ENCODE measurements at places on chromosomes 1 and 21. TPM values are rescaled to one million over a fixed set of nuclear protein-coding genes. Genes with fewer than 3 reads are reported as not detected.
A peak's percentile ranks its signal among the peaks of the same experiment; 100 is the strongest.

GRCh38 chr1:15330028-15330427 is 79.7 kb upstream of the EFHD2 start:
- no peak for DNase-seq

- no peak for DNase-seq
Observed at GRCh38 chr1:82465024-82465423, 664.3 kb downstream of the ADGRL2 start.

The CHI3L1 gene
- total RNA-seq: 0.63 TPM

DNA sequence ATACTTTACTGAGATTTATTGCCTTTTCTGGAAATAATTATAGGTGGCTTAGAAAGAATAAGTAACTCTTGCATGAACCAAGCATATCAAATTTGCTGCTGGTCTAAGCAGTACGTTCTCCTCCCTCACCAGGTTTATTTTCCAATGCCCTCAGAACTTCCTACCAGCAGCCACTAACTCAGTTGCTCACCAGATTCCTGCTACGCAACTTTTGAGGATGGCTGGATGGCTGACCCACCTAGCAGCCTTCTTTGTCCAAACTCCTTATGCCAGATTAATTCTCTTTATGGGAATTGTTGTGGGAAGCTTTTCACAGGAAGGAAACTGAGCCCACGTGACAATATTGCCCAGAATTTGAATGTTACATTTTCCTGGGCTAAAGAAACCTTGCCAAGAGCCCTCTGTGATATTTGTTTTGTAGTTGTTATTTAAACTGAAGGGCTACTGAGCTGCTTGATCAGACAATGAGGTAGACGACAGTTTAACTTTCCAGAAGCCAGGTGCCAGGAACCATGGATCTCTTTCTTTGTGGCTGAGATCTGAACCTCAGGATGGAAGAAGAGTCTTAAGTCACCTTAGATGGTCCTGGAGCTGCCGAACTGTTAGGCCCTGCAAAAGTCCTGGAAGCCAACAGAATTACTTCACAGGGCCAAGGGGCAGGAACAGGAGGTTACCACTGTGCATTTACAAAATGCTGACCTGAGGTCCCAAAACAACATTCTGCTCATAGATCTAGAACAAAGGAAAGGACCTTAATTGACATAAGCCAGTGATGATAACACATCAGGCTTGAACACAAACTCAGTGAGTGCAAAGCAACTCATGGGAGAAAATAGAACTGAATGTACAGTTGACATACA is 85.5 kb upstream of the ATP1A1 start:
- no peak for DNase-seq

The EXOSC10 gene
- 89.7 TPM for total RNA-seq

DNA sequence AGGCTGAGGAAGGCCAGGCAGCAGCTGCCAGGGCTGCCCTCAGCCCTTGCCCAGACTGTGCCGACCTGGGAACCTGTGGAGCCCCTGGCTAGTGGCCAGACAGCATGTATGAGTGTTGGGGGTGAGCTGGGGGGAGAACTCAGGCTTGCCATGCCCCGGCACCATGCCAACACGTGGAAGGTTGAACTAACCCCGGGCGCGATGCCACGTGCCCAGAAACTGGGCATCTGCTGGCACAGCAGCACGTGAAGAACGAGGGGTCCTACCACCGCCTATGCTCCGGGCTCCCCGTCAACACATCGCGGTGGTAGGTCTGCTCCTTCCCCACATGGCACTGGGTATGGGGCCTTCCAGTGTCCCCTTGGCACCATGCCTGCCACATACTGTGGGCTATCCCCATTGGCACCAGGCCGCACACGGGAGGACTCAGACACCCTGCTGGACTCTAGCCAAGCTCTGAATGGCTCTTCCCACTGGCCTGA is 68.7 kb downstream of the CASZ1 start:
- DNase-seq: no peak

DNA sequence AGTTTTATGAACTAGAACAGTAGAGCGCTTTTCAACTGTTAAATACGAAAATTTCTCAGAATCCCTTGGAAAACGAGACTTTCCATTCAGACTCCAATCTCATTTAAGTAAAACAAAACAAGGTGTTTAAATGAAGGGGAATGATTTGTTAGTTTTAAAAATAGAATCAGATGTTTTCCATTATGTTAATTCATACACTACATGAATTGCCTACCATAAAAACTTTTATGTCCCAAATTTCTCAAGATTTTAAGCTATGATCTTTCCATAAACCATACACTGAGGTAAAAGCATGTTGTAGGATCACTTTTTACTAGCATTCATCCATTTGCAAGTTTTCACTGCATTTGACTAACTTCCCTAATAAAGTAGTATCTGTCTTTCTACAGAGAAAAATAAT is 180.3 kb upstream of the ZP4 start:
- DNase-seq: no peak

DNA sequence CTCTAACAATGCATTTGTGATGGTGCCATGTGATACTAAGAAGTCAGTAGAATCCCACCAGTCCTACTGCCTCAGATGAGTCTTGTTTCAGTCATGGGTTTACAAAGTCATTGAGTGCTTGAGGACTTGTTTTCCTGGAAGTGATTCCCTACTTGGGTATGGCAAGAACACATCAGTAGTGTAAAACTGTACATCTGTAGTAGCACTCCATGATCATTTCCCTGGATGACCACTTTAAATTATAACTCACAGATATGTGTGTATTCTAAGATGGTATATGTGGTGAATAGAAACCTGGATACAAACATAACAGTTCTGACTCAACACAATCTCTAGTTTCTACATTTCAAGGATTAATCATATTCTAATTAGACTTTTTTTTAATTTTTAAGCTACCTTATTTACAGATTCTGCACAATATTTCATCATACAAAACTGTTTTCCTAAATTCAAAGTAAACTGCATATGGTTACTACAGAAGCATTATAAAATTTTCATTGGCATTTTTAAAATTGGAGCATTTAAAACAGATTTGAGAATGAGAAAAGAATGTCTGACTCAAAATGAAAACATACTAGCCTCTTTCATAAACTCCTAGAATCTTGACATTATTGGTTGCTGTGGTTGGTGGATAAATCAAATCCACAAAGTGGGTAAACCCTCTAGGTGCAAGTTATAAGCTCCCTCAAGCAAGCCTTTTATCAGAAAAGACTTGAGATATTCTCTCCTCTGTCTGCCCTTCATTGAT is 6.8 kb upstream of the PSMG1 start:
- no peak for DNase-seq

- peak; percentile 78 for DNase-seq
Observed at GRCh38 chr1:24154215-24154614, 11.3 kb upstream of the IL22RA1 start.

The KIF1B gene
- 71.5 TPM for total RNA-seq

GRCh38 chr1:203051841-203052324 is 25.6 kb downstream of the PPFIA4 start:
- no peak for DNase-seq

- no peak for DNase-seq
Observed at GRCh38 chr1:9115351-9116205, 13.3 kb downstream of the GPR157 start.

DNA sequence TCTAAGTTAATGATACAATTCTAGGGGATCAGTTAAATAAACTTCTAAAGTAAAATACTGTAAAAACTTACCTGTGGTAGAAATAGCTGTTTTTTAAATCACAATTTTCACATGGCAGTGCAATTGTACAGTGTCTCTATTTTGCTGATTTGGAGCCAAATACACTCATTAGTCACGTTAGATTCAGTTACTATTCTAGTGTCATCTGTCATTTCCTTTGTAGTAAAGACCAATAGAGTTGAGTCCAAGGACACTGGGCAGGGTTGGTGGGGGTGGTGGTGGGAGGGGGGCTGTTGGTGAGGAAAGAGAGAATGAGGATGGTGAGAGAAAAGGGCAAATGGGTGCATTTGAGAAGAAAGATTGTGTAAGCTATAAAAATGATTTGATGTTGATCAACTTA is 33.6 kb downstream of the CD55 start:
- DNase-seq: no peak

- no peak for DNase-seq
Observed at GRCh38 chr1:43773821-43774220, 66.5 kb downstream of the ST3GAL3 start.

DNA sequence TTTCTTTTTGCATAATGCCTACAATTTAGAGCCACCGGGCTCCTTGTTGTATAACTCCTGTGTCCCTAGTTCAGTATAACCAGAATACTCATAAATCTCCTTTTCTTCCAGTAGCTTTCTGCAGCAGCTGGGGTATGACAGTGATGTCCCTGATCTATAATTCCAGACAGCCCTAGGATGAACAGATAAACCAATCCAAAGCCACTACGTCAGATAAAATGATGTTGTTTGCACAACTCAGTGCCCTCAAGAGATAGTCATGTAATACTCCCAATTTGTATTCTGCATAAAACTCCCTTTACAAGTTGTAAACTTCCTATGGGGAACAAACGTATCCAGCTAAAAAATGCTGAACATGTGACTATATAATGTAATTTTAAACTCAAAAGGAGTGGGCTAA is 44.7 kb downstream of the ZNF326 start:
- no peak for DNase-seq

GRCh38 chr1:221239792-221240191 is 360.5 kb downstream of the HLX start:
- DNase-seq: no peak

- DNase-seq: peak; percentile 96
Observed at GRCh38 chr1:26363549-26364448, 8.8 kb downstream of the ZNF683 start.

The PEX14 gene
- 26.0 TPM for total RNA-seq

The OPRD1 gene
- total RNA-seq: 0.56 TPM

The ADORA1 gene
- total RNA-seq: 2.0 TPM

The DMRTB1 gene
- not detected for total RNA-seq

DNA sequence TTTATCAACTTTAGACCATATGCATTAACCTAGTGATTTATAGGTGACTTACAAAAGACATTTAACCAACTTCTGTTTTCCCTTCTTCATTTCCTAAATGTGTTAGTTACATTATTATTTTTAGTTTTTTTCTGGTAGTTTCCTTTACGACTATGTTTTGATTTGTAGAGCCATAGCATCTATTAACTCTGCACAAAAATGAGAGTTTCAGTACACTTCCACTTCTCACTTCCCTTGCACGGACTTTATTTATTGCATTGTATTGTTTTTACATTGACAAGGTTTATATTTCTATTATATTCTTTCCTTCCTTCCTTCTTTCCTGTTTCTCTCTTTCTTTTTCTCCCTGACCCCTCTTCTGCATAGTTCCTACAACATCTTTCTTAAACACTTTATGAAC is 14.7 kb downstream of the PKN2 start:
- no peak for DNase-seq

The GPR3 gene
- 3.5 TPM for total RNA-seq

The NHLH1 gene
- total RNA-seq: 0.57 TPM

The DDAH1 gene
- 25.3 TPM for total RNA-seq

GRCh38 chr1:56297904-56298303 is 281.5 kb downstream of the PLPP3 start:
- DNase-seq: no peak

DNA sequence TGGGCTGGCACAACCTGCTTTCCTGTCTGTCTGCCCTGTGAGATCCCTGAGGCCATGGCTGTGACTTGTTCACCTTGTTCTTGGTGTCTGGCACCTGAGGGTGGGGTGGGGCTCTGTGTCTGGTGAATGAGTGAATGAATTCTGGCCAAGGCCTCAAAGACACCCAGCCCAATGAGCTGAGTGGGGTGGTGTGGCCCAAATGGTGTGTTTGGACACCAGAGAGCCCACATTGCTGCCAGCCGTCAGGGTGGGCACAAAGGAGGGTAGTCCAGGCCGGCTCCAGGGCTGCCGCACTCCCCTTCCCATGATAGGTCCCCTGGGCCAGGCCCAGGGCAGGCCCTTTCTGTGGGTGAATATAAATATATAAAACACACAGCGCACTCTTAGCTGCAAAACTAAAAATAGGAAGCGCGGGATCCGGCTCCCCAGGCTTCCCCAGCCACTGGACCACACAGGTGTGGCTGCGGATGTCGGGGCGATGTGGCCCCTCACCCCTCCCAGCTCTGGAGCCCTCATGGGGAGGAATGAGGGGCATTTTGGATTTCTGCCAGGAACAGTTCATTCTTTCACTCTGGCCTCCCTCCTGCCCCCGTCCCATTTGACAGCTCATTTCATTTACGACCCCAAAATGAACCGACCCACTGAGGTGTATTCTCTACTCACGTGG is 33.3 kb downstream of the RUNX3 start:
- DNase-seq: no peak

GRCh38 chr21:26833460-26833939 is 11.7 kb downstream of the ADAMTS1 start:
- DNase-seq: no peak

The APCS gene
- total RNA-seq: not detected

DNA sequence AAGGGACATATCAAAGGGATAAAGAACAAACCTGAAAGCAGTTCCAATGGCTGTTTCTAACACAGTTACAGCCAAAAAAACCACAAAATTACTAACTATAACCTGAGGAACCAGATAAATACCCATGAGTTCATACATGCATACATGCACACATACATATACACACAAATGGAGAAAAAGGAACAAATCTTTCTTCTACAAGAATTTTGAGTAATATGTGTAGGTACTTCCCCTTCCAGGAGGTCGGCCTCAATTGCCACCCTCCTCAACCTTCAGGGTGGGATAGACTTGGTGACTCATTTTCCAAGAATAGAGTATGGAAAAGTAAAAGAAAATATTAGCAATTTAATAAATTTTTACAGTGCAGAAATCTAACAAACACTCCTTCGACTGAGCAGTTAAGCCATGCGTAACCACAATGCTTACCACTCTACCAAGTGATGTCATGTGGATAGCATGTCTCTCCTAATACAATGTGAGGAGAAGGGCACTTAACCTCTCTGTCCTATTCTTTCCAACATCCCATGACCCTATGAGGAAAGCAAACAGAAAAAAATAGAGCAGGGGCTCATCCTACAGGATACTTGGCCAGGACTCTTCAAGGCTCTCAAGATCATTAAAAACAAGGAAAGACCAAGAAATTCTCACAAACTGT is 243.0 kb upstream of the RUNX1 start:
- no peak for DNase-seq

The PLA2G2F gene
- total RNA-seq: not detected

The ALX3 gene
- total RNA-seq: not detected
